ENCODE measurements at places on chromosomes 5 and 9.

DNA sequence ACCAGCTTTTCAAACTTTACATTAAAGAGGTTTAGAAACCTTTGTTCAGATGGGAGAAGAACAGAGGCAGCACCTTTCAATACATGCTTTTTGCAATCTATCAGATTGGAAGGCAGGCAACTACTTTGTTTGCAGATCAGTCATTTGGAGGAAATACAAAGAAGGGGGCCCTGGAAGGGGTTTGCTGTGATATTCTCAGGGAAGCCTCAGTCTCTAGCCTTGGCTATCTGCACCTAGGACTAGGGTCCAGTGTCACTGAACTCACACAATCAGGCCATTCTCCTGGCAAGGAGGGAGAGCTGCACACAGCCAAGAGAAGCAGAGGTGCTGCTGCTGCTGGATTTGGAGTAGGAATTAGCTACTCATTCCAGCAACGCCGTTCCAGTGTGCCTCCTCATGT lies 79.5 kb downstream of the CRB2 start:
- DNase-seq, result no peak

- DNase-seq, result no peak
These were observed 27.6 kb downstream of the FAM174A start for GRCh38 chr5:100562821-100563220.

DNA sequence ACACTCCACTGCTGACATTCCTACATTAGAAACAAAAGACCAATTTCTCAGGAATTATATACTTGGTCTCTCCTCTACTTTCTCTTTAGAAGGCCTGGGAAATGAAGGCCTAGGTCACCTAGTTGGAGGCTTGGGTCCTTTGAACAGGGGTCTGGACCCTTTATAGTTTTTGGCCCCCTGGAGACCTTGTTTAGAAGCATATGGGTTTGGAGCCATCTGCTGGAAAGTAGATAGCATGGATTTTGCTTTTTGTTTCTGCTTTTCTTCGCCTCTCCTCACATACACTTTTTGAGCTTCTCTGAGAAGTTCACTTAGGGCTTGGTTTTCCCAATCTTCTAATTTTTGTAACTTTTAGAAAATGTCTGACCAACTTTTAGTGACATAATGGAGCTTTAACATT lies 67.1 kb upstream of the CDK20 start:
- no peak for DNase-seq

- DNase-seq, result no peak
These were observed 542 bp downstream of the FKBP15 start for GRCh38 chr9:113220467-113221002.

DNA sequence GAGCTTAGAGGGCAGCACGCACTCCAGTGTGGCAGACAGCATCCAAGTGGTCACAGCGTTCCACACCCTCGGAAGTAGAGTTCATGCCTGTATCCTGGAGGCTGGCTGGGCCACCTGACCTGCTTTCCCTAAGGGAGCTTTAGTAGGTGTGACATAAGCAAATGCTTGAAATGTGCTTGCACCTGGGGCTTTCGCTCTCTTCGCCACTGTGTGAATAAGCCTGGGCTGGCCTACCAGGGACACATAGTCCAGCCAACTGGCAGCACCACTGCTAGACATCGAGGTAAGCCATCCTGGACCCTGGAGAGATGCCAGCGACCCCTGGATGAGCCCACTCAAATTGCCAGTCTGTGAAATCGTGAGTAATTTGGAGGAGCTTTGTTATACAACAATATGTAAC lies 24.9 kb upstream of the IRX4 start:
- DNase-seq, result no peak

GRCh38 chr9:5231212-5231611 lies at the start of gene INSL4:
Gene INSL4 (plus strand): TSS chr9:5231419. CDS start chr9:5231524, 105 bp downstream.
- DNase-seq, result no peak

DNA sequence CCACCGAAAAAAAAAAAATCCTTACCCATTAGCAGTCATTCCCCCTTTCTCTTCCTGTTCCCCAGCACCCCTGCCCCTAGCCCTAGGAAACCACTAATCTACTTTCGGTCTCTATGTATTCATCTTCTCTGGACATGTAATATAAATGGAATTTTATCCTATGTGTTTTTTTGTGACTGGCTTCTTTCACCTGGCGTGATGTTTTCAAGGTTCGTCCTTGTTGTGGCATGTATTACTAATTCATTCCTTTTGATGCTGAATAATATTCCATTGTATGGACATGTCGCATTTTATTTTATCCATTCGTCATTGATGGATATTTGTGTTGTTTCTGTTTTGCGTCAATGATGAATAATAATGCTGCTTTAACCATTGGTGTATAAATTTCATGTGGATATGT lies 42.8 kb upstream of the SH3GL2 start:
- DNase-seq, result no peak

GRCh38 chr9:8643464-8643863 lies 843.9 kb upstream of the DMAC1 start:
- DNase-seq, result no peak

- no peak for DNase-seq
These were observed 31.7 kb upstream of the MINAR2 start for GRCh38 chr5:129716235-129716634.

GRCh38 chr5:51273871-51274270 lies 109.4 kb upstream of the ISL1 start:
- no peak for DNase-seq

All from stimulated activated CD4-positive, alpha-beta T cell treated with anti-CD3 and anti-CD28 coated beads, Interleukin-1b, Interleukin-23, amount 100 ng/mL, for 1 hour (primary cell).